NCI-H187 treated with DMSO at 0.1 percent for 48 hours (cell line): ENCODE measurements at places on chromosomes 3 and 15.

DNA sequence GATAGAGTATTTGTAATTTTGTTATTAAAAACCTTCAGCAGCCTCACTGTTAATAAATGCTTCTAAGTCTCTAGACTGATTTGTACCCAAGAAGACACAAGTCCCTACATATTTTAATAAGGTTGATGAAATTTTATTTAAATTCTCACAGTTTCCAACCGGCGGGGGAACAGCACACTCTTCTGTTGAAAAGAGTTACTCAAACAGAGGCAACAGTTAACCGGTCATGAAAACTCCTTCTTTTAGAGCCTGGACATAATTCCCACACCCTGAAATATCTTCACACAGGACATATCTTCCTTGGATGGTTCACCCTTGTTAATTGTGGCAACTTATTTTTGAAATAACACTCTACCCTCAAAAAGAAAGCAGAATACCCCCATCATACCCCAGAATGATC, 278.8 kb downstream of the FOXP1 start:
- DNase-seq, result no peak

DNA sequence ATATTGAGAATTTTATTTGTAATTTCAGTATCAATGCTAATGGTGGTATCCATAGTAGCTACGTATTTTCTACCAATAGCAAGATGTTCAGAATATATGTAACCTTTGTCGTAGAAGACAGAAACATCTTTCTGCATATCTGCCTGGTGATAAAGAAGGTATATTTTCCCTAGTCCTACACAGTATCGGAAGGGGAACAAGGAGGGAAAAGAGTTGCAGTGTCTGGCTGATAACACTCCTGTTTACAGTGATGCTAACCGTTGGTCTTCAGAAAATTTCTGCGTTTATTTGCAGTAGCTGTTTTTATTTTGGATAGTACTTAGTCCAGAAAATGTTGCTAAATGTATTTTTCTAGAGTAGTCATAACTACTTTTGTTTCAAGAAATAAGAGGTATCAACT, 25.2 kb downstream of the TSC22D2 start:
- DNase-seq, result no peak

- no peak for DNase-seq
Measured at GRCh38 chr15:38698254-38698653, 133.6 kb upstream of the RASGRP1 start.

GRCh38 chr3:106485802-106486201, 617.0 kb upstream of the CBLB start:
- DNase-seq, result no peak

DNA sequence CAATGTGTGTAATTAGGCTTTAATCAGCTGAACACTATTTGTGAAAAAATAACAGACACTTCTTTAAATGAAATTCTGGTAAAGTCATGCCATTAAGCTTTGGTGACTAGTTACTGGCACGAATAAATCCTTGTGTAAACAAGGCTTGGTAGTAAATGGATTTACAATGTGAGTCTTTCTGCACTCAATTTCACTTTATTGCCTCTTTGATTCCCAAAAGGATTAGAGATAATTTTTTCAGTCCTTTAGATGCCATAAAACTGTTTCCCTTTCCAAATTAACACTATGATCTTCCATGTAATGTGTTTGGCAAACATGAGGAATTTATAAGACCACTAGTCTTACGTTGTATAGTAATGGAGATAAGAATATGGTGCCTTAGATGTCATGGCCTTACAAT, 339.5 kb upstream of the DNAJC19 start:
- peak; percentile 68 for DNase-seq
